ENCODE measurements at places on chromosomes 1 and 21.

GRCh38 chr1:44652445-44653106 lies 21.7 kb downstream of the TMEM53 start:
- DNase-seq: peak; percentile 90

GRCh38 chr1:91693557-91693956 lies 192.4 kb downstream of the TGFBR3 start:
- no peak for DNase-seq

- DNase-seq: no peak
These were observed 4.9 kb upstream of the EPS15 start for GRCh38 chr1:51523931-51524330.

- no peak for DNase-seq
These were observed 486.9 kb upstream of the NCAM2 start for GRCh38 chr21:20511216-20511880.

DNA sequence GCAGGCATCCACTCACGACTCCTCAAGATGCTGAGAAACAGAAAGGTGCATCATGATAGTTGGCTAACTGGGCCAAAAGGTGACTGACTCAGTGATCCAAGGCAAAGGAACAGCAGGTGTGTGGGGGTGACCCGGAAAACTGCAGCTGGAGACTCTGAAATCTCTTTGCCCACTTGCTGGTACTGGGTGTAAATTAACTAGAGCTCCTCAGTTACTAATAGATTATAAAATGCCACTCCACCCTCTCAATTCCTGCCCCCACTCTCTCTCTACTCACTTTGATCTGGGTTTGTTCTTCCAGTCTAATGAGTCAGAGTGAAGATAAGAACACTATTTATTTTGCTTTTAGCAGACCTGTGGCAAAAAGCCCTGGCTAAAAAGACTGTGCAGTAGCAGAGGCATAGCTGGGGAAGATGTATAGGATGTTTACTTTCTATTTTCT lies 7.2 kb upstream of the PIGC start:
- DNase-seq: no peak

- no peak for DNase-seq
These were observed 1532.7 kb upstream of the TPTE start for GRCh38 chr21:8988696-8989095.

DNA sequence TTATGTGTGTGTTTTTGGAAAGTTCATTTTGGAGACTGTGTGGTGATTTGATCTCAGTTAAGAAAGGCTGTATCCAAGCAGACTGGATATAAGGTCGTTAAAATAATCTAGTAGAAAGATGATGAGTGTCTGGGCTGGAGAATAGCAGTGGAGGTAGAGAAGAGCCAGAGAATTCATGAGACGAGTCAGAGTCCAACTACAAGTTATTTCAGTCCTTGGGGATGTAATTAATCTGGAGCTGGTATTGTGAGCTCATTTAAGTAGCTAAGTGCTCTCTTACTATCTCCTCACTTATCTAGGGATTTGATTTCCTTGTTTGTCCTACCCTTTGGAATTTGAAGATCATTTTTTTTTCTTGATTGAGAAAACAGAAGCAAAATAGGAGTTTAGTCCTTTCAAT lies 1219.0 kb upstream of the ADGRL4 start:
- no peak for DNase-seq

DNA sequence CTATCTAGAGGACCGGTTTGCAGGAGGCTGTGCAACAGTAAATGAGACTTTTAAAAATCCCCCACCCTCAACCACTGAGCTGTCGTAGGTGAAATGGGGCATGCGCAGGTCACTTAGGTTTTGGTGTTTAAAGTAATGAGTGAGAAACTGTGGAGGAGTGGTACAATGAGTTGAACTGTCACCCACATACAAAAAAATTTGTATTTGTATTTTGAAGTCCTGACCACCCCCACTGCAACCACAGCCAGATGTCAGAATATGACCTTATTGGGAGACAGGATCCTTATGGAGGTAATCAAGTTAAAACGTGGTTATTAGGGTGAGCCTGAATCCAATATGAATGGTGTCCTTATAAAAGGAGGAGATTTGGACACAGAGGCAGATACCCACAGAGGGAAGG lies 1.6 kb upstream of the IRF6 start:
- DNase-seq: no peak

- DNase-seq: no peak
These were observed 97.5 kb upstream of the KIAA1614 start for GRCh38 chr1:180815188-180815587.

DNA sequence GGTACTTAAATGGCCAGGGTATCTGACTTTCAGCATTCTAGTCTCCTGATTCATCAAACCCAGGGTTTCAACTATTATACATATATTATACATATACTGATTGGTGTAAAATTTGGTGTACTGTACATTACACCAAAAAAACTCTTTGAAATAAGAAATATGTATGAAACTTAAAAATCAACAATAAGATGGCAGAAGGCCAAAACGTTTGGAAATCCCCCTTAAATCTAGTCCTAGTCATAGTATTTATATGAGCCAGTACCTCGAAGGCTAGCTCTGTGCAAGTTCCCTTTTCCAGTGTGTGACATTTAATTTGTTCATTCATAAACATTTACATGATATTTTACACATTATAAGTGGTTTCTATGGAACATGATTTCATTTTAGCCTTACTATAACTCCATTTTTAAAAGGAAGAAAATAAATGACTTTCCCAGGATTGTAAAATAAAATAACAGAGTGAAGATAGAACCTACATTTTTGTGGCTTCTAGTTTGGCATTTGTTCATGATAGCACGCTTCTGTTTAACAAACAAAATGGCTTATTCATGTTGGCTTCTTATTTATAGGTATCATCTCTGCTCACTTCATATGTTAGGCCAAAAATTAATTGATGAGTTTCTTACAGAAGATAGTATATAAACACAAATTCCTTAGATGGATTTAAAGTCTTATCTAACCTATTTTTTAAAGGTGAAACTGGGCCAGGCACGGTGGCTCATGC lies 18.8 kb upstream of the ZNF281 start:
- DNase-seq: no peak

DNA sequence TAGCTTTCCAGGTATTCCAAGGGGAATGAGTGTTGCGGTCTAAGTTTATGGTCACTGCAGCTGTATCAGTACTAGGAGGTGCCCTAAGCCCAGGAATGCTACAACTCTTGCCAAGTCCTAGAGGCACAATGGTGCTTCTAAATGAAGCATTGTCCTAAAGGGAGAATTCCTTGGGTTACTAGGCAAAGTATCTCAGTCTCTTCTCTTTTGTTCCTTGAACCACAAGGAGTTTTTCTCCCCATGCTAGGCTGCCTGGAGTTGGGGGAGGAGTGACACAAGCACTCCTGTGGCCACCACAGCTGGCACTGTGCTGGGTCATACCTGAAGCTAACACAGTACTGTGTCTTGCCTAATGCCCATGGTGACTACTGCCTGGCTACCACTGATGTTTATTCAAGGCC lies 50.7 kb downstream of the KMO start:
- no peak for DNase-seq

DNA sequence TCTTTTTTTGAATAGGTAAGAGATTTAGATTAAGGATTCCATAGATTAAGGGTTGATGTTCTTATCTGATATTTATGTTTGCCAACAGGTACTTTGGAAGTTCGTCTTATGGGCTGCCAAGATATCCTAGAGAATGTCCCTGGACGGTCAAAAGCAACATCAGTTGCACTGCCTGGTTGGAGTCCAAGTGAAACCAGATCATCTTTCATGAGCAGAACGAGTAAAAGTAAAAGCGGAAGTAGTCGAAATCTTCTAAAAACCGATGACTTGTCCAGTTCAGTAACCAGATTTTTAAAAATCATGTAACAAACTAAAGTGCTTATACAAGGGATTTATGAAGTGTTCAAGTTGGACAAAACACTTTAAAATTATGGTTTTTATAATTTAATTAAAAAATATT lies 100.5 kb downstream of the PKN2 start:
- no peak for DNase-seq

- no peak for DNase-seq
These were observed 175.4 kb downstream of the TRABD2B start for GRCh38 chr1:47821760-47822159.

DNA sequence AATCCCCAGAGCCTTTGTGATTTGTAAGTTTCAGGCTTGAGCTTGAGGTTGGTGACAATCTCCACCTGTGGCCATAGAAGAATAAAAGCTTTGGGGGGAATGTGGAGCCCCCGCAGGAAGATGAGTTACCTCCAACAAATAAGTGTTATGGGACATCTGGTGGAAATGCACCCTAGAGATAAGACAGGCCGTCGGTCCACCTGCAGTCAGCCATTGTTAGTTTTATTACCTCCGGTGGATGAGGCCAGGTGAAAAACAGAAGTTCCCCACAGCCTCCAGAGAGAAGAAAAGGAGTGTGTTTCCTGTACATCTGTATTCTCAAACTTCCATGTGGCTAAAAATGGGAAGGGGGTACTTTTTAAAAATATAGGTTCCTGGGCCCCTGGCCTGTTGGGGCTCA lies 137.4 kb downstream of the KAZN start:
- no peak for DNase-seq

DNA sequence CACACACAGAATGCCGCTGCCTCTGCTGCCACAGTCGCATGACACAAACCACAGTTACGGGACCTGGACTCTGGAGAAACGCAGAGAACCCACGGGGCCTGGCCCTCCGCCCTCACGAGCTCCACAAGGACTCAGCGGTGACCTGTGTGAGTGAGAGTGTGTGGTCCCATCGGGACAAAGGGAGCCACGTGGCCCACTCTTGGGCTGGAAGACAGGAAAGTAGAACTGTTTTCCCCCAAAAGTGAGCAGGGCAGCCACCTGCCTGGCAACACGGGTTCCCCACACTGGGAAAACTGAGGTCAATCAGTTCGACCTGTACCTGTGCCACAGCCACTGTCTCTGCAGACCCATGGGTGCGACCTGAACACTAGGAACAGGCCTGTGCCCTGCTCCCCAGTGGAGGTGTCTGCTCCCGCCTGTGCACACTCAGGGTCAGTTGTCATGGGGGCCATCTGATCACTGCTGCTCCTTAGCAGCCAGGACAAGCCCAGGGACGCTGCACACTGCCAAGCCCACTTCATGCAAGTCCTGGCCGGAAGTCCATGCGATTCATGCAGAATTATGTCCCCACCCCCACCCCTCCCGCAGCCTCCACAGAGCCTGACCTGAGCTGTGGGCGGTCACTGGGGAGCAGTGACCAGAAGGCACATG lies 54.4 kb upstream of the ADARB1 start:
- no peak for DNase-seq

DNA sequence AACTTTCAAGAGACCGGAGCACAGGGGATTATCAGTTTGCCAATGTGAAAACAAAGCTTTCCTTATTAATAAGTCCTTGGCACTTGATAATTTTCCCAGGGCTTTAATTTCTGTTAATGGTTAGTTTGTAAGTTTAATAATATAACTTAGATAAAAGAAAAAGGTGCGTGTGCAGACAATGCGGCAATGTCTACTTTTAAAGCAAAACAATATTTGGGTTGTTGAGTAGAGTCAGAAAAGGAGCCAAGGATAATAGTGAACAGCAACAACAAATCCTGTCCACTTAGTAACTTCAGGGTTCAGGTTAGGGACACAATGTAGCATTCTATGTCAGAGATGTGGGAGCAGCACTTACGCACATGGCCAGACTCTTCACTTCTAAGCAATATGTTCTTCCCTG lies 469.6 kb upstream of the NFIA start:
- DNase-seq: no peak

- DNase-seq: no peak
These were observed 13.1 kb downstream of the CDCA8 start for GRCh38 chr1:37705399-37705798.

DNA sequence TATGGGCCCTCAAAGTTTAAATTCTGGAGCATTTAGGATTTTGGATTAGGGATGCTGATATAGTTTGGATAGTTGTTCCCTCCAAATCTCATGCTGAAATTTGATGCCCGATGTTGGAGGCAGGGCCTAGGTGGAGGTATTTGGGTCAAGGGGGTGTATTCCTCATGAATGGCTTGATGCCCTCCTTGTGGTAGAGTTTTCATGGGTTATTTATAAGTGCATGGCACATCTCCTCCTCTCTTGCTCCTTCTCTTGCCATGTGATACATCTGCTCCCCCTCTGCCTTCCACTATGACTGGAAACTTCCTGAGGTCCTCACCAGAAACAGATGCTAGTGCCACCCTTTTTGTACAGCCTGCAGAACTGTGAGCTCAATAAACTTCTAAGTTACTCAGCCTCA lies 17.5 kb upstream of the NKAIN1 start:
- no peak for DNase-seq

DNA sequence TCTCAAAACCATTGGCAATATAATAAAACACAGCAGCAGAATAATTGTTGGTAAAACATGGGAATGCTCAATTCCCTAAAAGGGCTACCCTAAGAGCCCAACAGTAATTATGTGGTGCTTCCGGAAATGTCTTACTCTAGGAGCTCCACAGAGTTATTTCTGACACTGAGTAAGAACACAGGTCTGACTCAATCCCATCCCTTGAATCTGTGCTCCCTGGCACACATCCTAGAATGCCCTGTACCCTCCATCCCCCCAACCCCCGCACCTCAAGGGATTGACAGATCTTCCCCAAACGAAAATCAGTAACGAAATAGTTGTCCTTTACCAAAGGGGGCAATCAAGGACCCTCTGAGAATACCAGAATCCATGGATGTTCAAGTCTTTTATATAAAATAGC lies 71.9 kb downstream of the SMYD2 start:
- DNase-seq: no peak

DNA sequence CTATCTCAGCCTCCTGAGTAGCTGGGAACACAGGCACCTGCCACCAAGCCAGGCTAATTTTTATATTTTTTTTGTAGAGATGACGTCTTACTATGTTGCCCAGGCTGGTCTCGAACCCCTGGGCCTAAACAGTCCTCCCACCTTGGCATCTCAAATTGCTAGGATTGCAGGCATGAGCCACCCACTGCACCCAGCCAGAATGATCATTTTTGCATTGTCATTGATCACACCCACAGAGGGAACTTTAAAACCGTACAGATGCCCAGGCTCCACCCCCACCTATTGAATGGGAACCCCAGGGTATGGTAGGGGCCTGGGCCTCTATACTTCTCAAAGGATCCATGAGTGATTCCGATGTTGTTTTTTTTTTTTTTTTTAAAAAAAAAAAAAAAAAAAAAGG lies 36.7 kb downstream of the ETNK2 start:
- no peak for DNase-seq

DNA sequence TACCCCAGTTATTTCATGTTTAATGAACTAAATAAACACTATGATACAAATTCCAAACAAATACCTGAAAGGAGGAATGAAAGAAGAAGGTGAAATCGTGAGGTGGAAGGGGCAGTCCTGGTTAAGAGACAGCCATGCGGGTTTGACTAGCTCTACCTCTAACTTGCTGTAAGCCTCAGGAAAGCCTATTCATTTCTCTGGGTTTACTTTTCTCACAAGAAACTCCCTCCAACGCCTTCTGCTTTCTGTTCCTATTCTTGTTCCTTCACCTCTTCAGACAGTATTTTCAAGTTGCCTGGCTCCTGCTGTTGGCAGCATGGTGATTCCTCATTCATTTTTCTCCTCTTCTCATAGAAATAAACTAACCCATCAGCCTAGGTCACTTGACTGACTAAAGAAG lies 92.4 kb downstream of the NTPCR start:
- no peak for DNase-seq

GRCh38 chr1:31891280-31891679 lies 46.9 kb downstream of the PTP4A2 start:
- no peak for DNase-seq
